ENCODE measurements at places on chromosomes 2 and 18.
A peak's percentile ranks its signal among the peaks of the same experiment; 100 is the strongest.

DNA sequence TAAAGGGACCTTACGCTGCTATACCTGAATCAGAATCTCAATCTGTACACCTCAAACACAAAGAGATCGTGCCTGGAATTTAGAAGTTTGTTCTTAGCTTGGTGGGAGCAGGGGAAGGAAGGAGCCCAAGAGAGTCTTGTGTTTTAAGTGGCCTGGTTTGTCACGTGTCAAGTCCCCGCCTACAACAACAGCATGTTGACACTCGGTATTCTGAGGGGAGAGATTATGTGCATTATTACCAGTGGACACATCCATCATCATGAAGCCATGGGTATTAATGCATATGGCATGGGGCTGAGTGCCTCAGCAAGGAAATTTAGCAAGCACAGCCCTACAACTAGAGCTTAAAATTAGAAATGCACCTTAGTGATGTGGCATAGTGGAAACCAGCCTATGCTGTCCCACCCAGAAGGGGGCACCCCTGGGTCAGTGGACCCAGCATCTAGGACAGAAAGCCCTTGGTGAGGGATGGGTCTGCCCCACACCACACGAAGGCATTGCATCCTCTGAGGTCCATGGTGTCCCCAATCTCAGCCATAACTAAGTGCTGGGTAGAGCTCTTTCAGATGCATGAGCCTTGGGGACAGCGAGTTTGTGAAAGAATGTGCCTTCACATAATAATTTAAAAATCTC is 138.7 kb downstream of the MGAT5 start:
- DNase-seq = no peak

- no peak for DNase-seq
Measured at GRCh38 chr2:170282851-170283250, 104.9 kb downstream of the MYO3B start.

DNA sequence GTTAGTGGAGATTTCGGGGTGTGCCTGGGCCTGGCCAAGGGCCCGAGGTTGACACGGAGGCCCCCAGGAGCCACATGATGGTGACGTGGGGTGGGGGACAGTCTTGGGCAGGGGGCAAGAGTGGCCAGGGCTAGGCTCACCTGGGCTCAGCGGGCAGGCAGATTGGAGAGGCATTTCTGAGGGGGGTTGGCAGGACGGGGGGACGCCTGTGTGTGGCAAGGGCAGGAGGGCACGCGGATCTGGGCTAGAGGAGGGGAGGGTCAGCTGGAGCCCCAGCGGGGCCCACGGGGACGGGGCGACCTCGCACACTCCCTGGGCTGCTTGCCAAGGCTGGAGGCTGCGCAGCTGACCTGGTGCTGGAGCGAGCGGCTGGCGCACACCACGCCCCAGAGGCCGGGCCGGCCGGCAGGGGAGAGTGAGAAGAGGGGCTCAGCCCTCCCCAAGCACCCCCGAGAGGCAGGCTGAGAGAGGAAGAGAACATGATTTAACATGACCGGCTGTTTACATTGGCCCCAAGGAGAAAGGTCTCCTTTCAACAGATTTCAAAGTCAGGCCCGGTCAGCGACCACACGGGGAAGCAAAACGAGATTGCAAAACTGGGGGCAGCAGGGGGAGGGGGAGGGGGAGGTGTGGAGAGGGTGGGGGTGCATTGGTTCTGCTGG is 38.0 kb upstream of the SNED1 start:
- DNase-seq = no peak

DNA sequence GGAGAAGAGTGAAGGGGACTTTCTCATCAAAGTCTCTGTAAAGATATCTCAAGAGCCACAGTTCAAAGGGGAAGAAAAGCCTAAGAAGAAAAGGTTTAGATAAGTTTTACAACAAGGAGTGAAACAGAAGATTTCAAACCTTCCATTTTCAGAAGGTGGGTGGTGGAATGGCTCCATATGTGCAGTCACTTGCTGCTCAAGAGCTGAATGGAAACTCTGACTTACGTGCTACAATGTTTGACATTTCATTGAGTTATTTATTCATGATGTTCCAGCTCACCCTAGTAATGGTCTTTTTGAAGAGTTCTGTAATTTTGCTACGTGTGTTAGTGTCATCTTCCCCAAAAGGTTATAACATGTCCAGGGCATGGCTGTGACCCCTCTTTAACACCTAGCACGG is 21.7 kb downstream of the LCT start:
- no peak for DNase-seq

DNA sequence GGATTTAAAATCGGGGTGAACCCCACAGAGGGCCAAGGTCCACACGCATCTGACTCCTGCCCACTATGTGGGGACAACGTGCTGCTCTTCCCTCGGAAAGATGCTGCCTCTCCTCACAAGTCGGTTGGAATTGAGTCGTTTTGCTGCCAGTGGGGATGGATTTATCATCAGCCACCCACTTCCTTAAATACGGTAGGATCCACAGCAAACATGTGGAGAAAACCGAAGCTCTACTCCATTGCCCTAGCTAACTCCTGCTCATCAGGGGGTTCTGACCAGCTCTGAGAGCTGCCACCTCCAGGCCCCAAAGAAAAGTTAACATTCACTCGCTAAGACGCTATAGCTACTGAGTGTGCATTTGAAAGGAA is 80.9 kb downstream of the CHRNA1 start:
- DNase-seq = no peak

DNA sequence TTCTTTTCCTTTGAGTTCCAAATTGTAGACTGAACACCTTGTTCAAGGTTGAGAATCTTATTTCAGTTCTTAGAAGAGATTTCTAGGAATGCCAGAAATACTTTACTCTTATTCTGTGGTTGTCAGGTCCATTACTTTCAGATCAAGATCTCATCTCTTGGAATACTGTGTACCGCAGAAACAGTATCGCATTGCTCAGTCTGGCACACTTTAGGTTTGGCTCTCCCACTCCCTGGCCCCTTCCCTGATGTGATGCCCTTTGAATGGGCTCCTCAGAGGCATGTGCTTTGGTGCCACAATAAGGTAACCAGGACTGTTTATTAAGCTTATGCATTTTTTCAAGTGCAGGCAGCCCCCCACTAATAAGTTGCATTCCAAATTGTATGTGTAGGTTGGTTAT is 244.7 kb upstream of the FOSL2 start:
- DNase-seq = no peak

GRCh38 chr2:172551271-172551670 is 4.6 kb upstream of the PDK1 start:
- no peak for DNase-seq

DNA sequence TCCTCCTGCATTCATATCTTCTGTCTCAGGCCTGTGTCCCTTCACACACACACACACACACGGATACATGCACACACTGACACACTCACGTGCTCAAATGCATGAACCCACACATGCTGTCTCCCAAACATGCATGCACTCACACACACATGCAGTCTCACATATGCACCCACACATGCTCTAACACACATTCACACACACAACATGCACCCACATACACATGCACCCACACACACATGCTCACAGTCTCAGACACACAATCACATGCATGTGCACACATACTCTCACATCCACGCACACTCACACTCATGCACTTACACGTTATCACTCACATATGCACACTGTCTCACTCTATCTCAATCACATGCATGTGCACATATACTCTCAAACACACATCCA is 1.9 kb upstream of the CD226 start:
- DNase-seq = no peak

GRCh38 chr2:14690926-14691325 is 58.4 kb downstream of the LRATD1 start:
- no peak for DNase-seq

DNA sequence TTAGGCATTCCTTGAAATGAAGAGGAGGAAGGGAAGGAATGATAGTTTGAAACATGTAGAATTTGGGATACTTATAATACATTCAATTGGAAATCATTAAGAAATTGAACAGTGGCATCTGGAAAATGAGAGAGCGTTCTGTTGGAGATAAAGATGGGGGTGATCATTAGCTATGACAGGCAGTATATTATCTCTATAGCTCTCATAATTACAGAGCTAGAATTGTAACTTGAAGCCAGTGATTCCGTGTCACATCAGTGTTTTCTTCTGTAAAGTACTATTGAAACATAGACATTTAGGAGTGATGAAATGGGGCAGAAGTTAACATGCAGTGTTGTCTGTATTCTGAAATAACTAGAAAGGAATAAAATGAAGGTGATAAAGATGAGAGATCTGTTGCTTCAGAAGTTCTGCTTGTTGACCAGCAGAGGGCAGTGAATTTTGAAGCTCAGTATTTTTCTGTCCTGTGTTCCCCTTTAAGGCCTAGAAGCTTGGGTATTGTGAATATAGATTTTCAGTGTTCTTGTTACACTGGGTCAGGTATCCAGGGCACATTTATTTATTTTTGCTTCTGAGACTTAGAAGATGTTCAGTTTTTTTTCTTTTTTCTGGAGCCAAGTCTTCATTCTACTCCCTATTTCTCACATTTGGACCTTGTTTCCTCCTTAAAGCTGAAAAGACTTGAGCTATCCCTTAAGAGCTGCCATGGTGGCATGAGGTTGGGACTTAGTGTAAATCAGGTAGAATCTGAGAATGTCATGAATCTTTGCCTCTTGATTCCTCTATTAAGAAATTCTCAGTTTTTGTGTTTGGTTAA is 157.4 kb downstream of the TAF4B start:
- peak; percentile 37 for DNase-seq

- no peak for DNase-seq
Measured at GRCh38 chr2:2660789-2661355, 329.8 kb upstream of the MYT1L start.

DNA sequence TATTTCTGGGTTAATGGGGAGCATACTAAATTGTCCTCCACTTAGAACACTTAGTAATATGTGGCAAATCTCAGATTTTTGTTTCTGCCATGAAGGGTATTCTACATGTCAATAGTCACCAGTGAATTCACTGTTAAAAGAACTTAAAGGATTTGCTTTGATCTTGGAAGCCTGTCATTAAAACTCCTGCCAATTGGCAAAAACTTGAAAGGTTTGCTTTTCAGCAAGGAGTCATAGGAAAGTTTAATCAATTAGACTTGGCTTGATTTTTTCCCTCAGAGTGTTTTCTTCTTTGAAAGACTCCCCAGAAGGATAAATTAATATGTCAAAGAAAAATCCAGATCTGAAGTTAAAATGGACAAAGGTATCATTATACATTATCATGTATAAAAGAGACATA is 671.9 kb upstream of the PKDCC start:
- no peak for DNase-seq

GRCh38 chr2:11988691-11989353 is 242.4 kb downstream of the LPIN1 start:
- DNase-seq = no peak

DNA sequence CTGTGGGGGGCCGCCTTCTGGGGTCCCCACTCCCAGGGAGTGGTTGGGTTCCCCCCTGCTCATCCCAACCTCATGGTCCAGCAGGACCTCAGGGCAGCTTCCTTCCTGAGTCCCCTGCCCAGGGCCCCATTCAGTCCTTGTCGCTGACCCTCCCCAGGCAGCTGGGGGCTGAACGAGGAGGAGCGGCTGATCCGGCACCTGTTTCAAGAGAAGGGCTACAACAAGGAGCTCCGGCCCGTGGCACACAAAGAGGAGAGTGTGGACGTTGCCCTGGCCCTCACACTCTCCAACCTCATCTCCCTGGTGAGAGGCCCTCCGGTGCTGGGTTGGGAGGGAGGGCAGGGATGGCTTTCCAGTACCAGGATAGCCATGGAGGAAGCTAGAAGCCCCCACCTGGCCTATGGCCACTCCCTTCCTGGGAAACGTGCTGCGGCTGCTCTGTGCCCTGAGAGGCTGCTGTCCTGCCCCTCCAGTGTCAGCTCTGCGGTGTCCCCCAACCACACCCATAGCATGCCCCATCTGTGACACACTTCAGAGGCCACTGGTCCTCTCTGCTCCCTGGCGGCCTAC is 497 bp downstream of the CHRND start:
- no peak for DNase-seq

DNA sequence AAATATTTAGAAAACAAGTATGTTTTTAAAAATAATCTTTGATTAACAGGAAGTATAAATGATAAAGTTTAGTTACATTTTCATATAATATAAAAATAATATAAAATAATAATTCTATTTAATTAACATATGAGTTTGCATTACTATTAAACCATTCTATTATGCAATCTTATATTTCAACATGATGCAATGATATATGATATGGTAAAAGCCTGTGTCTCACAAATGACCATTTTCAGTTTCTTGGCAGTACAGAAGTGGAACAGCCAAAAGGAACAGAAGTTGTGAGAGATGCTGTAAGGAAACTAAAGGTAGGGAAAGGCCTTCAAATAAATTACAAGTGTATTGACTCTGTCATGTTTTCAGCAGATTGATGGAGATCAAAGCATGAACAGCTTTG is 230.8 kb downstream of the GULP1 start:
- no peak for DNase-seq

- DNase-seq = no peak
Measured at GRCh38 chr18:74734013-74734444, 136.4 kb downstream of the ZNF407 start.

GRCh38 chr2:96934831-96935540 is 51.4 kb downstream of the FAM178B start:
- no peak for DNase-seq

DNA sequence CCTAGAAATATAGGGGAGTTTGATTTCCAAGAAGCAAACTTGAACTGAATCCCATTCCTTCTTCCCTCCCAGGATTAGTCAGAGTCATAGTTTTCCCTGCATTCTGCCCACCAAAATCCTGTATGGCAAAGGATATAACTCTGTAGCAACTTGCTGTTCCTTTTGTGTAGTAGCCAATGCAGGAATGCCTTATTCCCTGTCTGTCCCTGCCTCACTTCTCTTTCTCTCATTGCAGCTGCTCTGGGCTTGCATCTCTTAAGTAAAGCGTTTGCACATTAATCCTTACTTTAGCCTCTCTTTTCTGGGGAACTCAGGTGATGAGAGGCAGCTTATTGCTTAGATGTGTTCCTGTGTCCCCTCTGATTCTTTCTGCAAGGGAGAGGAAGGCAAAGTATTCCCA is 333.1 kb upstream of the VWC2L start:
- no peak for DNase-seq

Data from NCI-H1930 (cell line).